ENCODE measurements at places on chromosomes 2 and 18.

DNA sequence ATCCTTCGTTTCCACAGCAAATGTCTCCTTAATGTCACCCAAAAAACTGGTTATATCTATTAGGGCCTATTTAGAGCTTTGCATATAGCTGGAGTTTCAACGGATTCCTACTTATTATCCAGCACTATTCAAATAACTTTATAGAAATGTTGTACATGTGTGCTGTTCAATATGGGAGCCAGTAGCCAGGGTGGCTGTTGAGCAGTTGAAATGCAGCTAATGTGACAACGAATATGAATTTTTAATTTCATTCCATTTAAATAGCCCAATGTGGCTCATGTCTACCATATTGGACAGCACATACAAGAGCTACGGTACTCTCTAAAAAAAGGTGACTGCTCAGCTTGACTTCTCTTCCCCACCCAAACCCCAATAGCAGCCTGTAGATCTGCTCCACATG, 2.4 kb downstream of the APOB start:
- DNase-seq = no peak

- DNase-seq = no peak
Observed at GRCh38 chr2:73289304-73289703, 4.0 kb downstream of the EGR4 start.

- no peak for DNase-seq
Observed at GRCh38 chr2:99777656-99778290, 288.0 kb upstream of the REV1 start.

- DNase-seq = no peak
Observed at GRCh38 chr2:24675338-24675737, 117.9 kb downstream of the PTRHD1 start.

DNA sequence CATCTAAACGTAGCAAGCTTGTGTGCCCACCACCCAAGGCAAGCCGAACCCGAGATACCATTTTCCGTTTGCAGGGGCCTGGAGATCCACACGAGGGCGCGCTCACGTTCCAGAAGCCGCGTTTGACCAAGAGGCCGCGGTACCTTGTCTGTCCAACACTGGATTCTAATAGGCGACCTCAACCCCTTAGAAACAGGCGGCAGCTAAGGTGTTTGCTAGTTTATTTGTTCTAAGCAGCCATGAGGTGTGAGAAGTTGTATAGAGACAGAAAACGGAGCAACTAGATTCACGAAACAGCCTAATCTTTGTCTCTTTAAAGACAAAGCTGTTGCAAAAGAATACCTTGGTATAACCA, 4.2 kb downstream of the HOXD11 start:
- DNase-seq = peak; percentile 41

DNA sequence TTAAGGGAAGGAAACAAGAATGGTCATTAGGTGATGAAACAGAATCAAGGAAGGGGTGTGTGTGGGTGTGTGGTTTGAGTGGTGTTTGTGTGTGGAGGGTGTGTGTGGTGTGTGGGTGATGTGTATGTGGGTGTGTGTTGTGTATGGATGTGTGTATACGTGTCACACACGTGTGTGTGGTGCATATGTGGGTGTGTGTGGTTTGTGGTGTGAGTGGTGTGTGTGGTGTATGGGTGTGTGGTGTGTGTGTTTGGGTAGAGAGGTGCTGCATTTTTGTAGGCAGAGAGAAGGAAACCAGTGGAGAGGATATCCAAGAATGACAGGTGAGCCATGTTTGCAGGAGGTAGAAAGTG, 1.1 kb upstream of the CEP192 start:
- DNase-seq = peak; percentile 49

DNA sequence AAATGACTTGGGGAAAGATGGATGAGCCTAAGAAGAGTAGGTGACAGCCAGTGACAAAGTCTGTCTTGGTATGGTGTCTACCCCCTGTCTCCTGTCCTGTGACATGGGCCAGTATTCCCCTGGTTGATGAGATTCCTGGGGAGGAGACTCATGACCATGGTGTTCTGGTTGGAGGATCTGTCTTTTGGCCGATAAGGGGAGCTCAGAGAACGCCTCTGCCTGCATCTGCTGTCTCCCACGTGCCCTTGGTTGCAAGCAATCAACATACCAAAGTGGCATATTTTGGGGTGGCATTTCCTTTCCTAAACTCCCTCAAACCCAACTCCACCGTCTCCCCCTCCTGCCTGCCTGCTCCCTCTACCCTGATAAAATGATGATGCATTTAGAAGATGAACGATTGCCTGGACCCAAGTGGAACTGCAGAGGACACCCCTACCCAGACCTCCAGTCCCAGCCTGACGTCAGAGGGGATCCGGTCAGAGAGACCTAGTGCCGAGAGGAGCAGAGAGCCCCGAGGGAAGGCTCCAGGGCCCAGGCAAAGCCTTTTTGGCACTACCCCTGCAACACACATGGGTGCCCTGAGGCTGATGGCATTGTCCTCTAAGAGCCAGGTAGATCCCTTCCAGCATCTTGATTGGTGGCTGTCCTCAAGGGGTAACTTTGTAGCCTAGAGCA, 124.2 kb upstream of the MSH6 start:
- no peak for DNase-seq

DNA sequence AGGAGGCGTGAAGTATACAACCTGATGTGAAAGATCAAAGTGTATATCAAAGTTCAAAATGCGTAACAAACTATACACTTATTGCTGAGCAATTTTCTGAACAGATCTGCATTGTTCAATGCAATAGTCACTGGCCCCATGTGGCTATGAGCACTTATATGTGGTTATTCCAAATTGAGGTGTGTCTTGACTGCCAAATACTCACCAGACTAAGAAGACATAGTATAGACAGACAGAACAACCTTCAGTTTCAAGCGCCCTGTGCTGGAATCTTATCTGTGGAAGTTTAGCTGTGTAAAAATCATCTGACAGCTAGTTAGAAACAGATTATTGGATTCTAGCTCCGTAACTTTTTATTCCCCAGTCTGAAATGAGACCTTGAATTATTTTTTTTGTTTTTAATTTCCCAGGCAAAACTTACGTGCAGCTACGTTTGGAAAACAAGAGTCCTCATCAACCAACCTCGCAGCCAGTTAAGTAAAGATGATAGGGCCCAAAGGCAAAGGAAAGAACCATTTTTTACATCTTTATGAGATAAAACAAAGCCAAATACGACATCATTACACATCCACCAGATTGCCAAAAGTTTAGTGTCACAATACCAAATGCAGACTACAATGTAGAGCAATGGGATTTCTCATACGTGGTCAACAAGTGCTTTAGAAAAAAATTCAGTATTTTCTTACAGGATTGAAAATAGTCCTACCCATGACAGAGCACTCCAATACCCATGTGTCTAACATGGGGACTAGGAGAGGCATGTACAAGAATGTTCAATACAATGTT, 37.2 kb downstream of the MBOAT2 start:
- DNase-seq = no peak

DNA sequence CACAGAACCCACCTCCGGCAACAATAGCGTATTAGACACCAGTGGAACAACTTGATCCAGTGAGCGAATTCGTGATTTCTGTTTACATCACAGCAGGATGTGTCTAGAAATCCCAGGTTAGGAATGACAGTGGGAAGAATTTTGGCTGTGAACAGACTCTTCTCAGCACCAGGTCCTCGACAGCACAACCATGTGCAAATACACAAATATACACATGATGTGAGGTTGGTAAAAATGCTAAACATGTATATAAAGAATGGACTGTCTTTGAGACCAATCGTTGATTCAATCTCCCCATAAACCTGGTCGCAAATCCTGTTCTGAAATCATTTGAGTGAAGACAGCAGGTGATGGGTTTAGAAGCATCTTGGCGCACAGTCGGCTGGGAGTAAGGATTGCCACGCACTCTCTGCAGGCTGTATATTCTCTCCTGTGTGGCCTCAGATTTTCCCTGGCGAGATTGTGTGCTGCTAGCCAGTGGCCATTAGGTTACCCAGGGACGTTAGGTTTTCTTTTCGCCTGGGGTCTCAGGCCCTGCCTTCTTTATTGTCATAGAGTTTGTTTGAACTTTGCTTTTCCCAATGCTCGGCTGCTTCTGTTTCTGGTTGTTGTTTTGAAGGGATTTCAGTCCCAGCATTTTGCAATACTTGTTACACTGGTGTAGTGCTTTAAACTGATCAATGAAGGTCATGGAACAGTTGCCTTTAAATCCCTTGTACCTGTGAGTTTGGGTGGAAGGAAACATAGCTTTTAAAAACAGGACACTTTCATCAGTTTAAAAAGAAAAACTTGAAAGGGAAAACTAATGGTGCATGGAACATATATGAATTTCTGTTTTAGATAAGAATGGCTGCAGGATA, 147.3 kb downstream of the ALPK2 start:
- no peak for DNase-seq

DNA sequence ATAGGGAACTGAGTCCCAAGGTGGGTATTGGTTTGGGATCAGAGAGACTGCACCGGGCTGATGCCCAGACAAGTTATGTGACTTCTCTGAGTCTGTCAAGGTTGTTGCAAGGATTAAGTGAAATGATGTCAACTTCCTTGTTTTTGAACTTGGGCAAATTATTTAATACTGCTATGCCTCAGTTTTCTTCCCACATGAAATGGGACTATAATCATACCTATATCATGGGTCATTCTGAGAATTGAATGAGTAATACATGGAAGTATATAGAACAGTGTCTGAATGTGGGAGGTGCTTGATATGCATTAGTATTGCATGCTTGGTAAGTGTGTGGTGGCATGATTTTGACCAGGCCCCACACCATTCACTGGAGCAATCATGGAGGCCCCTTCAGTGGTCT, 99.0 kb downstream of the PRKCE start:
- DNase-seq = peak; percentile 13

GRCh38 chr2:88206665-88207347, 36.7 kb downstream of the THNSL2 start:
- no peak for DNase-seq

DNA sequence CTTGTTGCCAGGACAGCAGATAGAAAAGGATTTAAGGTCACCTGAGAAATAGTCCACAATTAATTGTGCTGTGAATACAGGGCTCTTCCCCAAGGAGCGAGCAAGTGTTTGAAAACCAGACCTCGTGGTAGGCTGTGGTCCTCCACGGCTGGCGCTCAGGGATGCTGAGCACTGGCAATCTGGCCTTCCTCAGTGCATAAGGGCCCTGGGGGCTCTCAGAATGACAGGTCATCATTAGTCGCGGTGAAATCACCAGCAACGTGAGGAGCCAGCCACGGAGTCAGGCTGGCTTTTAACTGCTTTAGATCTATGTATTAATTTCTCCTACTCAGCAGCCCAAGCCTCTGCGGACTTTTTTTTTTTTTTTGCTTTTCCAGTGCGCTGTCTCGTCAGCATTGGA, 148.5 kb downstream of the FHOD3 start:
- no peak for DNase-seq

DNA sequence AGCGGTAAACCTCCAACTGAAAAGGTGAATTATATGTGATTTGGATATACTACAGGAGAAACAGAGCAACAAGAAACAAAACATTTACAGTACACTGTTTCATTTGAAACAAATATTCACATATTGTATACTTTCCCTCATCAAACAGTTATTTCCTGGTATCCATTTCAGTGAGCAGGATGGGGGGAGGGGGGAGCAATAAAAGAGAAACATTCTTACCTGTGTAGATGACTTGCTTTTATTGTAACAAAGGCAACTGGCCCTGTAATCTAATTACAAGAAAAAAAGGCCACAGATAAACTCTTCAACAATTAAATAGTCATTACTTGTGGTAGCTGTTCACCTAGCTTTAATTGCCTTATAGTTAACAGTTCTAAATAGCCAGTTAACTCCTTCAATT, 3.9 kb upstream of the PPP1CB start:
- DNase-seq = no peak

GRCh38 chr2:172702451-172702850, 33.2 kb upstream of the RAPGEF4 start:
- DNase-seq = no peak

GRCh38 chr18:47118981-47119380, 31.3 kb downstream of the HDHD2 start:
- DNase-seq = no peak

- DNase-seq = no peak
Observed at GRCh38 chr2:145841973-145842372, 1322.1 kb upstream of the ZEB2 start.

DNA sequence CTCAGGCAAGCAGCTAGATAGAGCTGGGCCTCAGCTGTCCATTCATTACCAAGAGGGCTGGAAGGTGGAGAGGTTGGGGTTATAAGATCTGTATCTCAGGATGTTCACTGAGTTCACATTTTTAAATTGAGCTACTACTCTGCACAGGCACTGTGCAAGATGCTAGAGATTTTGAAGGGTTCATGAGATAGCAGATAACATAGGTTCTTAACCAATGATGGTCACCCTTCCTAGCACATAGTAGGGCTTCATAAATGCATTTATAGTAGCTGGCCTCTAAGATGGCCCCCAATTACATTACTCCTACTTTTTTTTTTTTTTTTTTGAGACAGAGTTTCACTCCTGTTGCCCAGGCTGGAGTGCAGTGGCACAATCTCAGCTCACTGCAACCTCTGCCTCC, 79.7 kb downstream of the DDX1 start:
- DNase-seq = no peak

GRCh38 chr18:59718464-59719157, 21.4 kb upstream of the CCBE1 start:
- DNase-seq = no peak

DNA sequence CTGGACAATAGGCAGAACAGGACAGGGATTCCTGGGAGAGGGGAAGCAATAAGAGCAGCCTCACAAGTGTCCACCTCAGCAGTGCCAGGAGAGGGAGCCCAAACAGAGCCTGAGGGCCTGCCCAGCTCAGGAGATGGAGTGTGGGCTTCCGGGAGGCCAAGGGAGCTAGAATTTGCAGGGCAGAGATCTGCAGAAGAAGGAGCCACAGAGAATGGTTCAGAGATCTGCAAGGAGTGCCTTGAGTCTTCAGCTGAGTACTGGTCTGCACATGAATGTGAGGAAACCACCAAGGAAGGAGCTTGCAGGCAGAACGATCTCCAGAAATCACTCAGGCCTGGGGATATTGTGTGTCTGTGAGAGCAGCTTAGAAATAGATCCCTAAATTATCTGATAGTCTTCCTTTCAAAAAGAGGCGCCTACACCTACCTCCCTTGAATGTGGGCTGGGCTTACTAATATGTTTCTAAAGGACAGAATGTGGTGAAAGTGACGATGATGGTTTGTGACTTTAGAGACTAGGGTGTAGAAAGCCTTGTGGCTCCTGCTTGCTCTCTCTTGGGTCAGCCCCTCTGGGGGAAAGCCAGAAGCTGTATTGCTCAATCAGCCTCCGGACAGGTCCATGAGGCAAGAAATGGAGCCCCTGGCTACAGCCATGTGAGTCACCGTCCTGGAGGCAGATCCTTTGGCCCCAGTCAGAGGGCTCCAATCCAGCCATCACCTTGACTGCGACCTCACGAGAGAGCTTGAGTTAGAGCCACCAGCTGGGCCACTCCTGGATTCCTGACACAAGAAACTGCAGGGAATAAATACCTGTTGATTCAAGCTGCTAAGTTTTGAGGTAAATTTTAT, 7.6 kb upstream of the LPIN1 start:
- DNase-seq = no peak

DNA sequence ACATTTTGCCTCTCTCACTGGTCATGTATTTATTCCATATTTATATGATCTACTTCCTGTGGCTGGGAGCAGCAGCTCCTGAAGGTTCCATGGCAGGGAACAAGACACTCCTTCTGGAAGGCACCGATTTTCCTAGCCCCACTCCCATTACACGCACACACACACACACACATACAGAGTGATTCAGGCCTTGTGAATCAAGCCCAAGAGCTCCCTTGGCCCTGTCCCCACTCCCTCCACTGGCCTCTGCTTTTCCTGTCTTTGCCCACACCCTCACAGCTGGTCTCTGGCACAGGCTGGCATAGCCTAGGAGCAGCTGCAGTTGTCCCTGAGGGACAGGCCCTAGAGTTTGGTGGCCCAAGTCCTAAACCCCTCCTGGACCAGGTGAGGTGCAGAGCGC, 201.7 kb downstream of the NAPG start:
- no peak for DNase-seq
